ENCODE measurements at places on chromosomes 2 and 18. TPM values are rescaled to one million over a fixed set of nuclear protein-coding genes. Genes with fewer than 3 reads are reported as not detected.
A peak's percentile ranks its signal among the peaks of the same experiment; 100 is the strongest.

GRCh38 chr2:84996909-84997308, 25.9 kb downstream of the KCMF1 start:
- DNase-seq = no peak

DNA sequence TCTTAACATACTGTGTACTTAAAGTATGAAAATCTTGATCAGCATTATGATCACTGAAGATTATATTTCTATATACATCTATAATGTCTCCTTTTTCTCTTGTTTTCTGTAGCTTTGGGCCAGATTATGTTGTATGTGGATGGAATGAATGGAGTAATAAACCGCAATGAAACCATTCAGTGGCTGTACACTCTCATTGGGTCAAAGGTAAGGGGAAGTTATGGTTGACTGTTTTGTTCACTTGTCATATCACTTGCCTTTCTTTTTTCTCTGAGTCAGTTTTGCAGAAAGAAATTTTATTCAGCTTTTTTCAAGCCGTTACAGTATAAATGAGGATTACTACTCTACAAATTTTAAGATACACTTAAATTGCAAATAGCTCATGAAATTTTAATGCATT, 252.5 kb downstream of the TPGS2 start:
- no peak for DNase-seq

DNA sequence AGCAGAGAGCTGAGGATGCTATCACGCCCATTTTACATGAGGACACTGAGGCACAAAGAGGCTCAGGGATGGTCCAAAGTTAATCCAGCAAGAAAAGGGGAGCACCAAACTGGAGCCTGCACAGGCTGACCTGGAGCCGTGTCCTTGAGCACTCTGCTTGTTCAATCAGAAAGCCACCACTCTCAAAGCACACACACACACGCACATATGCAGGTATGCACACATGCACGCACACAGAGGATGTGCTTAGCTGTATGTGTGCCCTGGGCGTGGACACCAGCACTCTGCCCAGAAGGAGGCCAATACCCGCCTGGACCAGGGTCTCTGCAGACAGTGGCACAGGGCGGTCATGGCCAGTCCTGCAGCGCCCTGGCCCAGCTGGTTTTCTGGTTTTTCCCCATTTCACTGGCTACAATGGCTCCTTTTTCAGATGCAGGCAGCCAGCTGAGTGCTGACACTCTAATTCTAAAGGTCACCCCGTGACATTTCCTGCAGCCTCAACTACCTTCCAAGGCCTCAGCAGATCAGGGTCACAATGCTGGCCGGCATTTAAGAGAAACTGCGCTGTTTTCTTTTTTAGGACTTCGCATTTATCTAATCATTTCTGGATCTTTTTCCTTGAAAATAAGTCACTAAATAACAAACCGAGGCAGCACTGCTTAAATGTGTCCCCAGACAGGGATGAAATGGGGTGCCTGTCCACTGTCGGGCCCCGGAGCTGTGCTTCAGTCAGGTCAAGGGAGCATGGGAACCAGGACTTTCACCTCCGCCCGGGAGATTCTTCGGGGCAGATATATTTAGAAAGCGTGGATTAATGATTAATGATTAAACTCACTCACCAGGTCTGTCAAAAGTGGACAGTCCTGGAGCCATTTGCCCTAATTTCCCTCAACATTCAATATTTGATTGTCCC, 104.5 kb downstream of the HDAC4 start:
- peak; percentile 20 for DNase-seq

- DNase-seq = no peak
Measured at GRCh38 chr2:67904566-67904965, 158.2 kb downstream of the C1D start.

GRCh38 chr2:29567906-29568520, 353.4 kb downstream of the ALK start:
- no peak for DNase-seq

DNA sequence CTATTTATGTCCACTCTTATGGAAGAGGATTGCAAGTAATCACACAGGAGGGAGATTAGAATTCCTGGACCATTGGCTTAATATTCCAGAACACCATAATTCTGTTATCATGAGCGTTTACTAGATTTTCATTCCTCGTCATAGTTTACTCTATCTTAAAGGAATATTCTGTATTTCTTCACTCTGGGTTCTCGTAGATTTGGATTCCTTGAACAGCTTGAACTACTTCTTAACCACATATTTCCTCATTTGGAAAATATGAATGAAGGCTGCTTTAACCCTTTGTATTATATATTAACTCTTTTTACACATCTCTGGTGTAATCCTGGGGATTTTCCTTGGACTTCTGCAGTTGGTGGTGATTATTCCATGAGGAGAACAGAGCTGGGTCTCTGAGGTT, 46.3 kb upstream of the CCBE1 start:
- DNase-seq = no peak

DNA sequence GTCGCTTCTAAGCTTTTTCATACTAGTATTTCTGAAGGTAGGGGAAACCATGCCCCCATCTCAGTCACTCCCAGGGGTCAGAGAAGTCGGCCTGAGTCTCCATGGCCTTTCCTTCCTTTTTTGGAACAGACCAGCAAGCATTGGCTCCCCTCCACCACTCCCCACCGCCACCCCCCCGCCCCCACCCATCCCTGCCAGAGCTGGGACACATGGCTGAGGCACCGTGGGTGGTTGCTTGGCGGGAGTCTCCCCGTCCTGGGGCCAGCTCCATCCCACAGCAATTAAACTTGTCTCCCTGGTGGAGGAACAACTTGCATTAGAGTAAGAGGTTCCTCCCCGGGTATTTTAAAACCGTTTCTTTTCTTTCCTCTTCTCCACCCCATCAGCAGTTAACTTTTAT, 100.8 kb upstream of the TFPI start:
- DNase-seq = no peak

DNA sequence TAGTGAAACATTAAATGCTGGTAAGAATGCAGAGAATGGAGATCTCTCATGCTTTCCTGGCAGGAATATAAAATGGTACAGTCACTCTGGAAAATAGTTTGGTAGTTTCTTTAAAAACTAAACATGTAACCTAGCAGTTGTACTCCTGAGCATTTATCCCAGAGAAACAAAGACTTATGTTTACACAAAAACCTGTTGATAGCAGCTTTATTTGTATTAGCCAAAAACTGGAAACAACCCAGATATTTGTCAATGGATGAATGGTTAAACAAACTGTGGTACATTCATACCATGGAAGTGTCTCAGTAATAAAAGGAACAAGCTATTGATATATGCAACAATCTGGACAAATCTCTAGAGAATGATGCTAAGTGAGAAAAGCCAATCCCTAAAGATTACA, 81.7 kb upstream of the CTAGE1 start:
- DNase-seq = no peak

DNA sequence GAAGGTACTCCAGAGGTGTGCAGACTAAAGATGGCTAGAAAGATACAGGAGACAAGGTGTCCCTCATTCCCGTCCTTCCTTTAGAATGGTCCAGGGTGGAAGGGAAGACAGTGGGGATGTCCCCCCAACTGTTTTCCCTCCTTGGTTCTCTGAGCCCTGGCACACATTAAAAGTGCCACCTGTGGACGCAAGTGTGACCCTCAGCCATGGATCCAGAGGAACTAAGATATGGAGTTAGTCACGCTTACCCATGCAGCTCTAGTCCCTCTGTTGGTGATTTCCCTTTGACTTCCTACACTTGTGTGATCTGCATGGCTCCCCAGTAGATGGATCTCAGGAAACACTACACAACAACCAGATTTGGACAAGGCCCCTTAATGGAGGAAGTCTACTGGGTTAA, 113.1 kb upstream of the SRD5A2 start:
- no peak for DNase-seq

The CLEC4F gene
- 0.38 TPM for total RNA-seq

The CEP68 gene
- 30.3 TPM for total RNA-seq

The TACR1 gene
- 2.4 TPM for total RNA-seq

The ZNF385B gene
- 9.2 TPM for total RNA-seq

The GCKR gene
- total RNA-seq = 5.1 TPM

The SFT2D3 gene
- total RNA-seq = 8.2 TPM

The RBKS gene
- 3.0 TPM for total RNA-seq

The KLHL41 gene
- total RNA-seq = 1.2 TPM

The CYP27C1 gene
- total RNA-seq = 0.10 TPM
